ENCODE measurements at places on chromosomes 3 and 15.

GRCh38 chr3:11037976-11038375, 45.4 kb downstream of the SLC6A1 start:
- no peak for DNase-seq

GRCh38 chr3:38487323-38487722, 8.8 kb upstream of the EXOG start:
- DNase-seq = no peak

DNA sequence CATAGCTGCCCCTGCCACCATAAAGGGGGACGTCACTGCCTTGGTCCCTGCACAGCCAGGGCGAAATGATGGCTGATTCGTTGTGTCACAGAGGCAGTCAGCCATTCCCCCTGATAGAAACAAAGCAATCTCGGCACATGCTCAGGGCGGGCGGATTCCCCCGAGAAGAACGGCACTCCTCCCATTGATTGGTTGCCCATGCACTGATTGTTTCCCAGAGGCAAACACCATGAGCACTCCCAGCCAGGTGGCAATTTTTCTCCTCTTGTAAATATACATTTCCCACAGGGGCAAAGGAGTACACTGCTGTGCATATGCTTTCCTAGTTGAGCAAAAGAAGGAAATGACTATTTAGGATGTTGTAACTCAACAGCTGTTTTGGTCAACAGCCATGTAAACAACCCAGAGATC, 56.5 kb downstream of the KY start:
- DNase-seq = no peak

DNA sequence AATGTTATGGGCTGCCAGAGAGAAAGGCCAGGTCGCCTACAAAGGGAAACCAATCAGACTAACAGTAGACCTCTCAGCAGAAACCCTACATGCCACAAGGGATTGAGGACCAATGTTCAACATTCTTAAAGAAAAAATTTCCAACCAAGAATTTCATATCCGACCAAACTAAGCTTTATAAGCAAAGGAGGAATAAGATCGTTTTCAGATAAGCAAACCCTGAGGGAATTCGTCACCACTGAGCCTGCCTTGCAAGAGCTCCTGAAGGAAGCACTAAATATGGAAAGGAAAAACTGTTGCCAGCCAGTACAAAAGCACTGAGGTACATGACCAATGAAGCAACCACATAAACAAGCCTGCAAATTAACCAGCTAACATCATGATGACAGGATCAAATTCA, 33.1 kb downstream of the PYGO1 start:
- no peak for DNase-seq

- DNase-seq = no peak
Observed at GRCh38 chr3:124577494-124578167, 152.6 kb upstream of the UMPS start.

- no peak for DNase-seq
Observed at GRCh38 chr3:108189440-108189839, 32.8 kb downstream of the IFT57 start.
